A172 (cell line): ENCODE measurements at places on chromosomes 1 and 21.

DNA sequence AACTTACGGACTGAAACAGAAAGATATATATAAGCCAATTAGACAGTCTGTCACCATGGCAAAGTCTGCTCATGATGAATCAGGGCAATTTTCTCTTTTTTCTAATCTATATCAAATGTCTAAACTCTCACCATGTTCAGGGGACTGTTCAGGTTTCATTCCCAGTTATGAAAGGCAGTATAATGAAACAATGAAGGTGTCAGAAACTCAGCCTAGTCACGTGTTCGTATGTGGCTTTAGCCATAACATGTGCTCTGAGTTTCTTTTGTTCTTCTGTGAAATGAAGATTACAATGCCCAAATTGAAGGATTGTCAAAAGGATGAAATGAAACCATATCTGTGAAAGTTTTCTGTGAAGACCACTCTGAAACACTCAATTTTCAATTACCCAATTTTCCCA lies 392.9 kb downstream of the DSCAM start:
- no peak for DNase-seq

- no peak for DNase-seq
Observed at GRCh38 chr1:203516184-203516583, 22.2 kb downstream of the OPTC start.

DNA sequence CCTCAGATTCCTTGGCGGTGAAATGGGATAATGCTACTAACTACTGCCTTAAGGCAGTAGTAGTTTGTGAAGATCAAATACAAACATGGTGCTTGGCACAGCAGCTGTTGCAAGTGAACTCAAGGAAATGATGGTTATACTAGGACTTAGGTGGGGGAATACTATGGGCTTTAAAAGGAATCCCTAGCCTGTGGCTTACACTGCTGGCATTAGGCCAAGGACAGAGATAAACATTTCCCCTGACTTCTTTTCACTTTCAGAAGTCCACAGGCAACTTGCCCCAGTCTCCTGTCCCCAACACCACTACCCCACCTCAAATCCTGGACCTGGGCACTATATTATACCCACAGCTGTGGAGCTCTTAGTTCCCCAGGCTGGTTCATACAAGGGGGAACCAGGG lies 13.1 kb upstream of the VAMP4 start:
- no peak for DNase-seq

- no peak for DNase-seq
Observed at GRCh38 chr1:117036018-117036461, 24.1 kb upstream of the TTF2 start.

- no peak for DNase-seq
Observed at GRCh38 chr1:162918151-162918754, 57.3 kb upstream of the CCDC190 start.

DNA sequence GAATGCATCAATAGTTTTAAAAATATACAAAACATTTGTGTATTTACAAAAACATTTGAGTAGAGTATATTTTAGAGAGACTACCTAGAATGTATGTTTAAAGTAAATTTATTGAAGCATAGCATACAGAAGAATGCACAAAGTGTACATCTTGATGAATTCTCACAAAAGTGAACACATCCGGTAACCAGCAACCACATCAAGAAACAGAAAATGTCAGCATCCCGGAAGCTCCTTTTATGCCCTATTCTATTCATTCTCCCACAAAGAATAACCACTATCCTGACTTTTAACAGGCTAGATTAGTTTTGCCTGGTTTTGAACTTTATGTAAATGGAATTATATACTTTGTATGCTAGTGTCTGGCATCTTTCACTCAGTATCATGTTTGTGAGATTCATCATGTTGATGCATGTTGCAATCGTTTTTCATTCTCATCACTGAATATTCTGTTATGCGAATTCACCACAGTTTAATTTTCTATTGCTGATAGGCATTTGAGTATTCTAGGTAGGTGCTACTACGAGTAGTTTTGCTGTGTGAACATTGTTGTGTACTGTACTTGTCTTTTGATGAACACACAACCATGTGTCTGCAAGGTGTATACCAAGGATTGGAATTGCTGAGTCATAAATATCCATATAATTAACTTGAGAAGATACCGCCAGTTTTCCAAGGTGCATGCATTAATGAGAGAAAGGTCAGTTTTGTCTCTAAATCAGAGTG lies 75.4 kb downstream of the CACHD1 start:
- DNase-seq, result no peak

- no peak for DNase-seq
Observed at GRCh38 chr1:28885977-28886730, 28.2 kb upstream of the EPB41 start.

- no peak for DNase-seq
Observed at GRCh38 chr1:91501523-91501851, 836 bp downstream of the CDC7 start.

- DNase-seq, result no peak
Observed at GRCh38 chr1:184287001-184287400, 99.8 kb upstream of the C1orf21 start.

DNA sequence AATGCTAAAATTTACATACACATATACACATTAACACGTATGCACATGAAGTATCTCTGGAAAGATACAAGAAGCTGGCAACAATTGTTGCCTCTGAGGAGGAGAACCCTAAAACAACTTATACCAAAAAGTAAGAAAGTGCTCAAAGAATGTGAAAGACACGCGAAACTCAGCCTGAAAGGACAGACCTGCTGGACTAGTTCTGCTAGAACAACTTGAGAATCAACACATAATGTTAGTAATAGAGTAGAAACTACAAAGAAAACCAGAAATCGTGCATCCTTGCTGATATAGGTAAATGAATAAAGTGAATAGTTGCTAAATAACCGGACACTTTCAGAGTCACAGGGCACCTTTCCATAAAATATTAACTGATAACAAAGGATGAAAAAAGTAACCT lies 242.5 kb downstream of the RERE start:
- no peak for DNase-seq

DNA sequence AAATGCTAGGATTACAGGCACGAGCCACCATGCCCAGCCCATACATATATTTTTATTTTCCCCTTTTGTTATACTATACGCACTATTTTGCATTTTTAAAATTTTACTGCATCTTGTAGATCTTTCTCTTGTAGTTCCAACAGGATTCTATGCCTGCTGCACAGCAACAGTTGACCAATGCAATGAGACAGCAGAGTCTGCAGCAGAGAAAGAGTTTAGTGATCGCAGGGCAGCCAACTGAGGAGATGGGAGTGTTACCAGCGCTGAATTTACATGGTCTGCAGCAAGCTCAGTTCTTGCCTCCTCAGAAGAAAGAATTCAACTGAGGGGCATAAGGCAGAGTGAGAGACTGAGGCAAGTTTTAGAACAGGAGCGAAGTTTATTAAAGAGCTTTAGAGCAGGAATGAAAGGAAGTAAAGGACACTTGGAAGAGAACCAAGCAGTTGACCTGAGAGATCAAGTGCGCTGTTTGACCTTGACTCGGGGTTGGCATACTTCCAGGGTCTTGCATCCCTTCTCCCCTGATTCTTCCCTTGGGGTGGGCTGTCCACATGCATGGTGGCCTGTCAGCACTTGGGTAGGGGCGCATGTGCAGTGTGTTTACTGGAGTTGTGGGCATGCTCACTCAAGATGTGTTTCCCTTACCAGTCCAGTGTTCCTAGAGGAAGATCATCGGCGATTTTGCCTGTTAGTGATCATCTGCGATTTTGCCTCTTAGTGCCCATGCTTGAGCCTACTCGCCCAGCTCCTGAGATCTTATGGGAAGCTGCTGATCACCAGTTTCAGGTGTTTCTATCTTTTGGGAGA lies 4.1 kb upstream of the MTOR start:
- no peak for DNase-seq

DNA sequence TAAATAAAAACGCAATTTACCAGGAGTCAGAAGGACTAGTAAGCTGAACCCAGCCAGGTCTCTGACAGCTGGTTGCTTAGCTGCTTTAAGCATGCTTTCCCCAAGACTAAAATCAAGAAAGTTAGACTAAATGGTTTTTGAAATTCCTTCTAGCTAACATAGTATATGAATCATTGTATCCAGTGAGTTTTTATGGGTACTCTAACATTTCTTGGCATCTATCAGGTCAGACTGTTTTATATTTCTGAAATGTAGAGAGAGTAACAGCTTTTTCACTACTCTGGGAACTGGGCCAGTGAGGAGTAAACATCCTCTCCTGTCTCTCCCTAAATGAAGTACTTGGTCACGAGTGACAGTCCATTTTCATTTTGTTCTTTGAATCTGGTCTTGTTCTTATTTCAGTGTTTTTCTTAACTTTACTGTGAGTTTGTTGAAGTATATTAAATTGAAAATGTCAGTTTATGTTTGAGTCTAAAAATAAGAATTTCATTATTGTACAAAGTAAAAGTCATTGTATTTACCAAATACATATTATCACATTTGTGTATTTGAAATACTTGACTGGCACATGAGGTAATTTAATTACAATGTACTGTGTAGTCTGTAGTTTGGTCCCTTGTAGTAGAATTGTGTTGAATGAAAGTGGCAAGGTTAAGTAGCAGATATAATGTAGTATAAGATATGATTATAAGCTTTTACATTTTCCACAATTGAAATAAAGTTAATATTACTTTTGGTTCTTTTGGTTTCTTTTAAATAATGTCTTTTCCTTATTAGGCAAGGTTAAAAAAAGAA lies 47.6 kb downstream of the PKN2 start:
- peak; percentile 78 for DNase-seq

GRCh38 chr1:66226985-66227384 lies 307.0 kb upstream of the SGIP1 start:
- DNase-seq, result no peak

GRCh38 chr1:15938628-15939161 lies 37.2 kb downstream of the ZBTB17 start:
- DNase-seq, result no peak

DNA sequence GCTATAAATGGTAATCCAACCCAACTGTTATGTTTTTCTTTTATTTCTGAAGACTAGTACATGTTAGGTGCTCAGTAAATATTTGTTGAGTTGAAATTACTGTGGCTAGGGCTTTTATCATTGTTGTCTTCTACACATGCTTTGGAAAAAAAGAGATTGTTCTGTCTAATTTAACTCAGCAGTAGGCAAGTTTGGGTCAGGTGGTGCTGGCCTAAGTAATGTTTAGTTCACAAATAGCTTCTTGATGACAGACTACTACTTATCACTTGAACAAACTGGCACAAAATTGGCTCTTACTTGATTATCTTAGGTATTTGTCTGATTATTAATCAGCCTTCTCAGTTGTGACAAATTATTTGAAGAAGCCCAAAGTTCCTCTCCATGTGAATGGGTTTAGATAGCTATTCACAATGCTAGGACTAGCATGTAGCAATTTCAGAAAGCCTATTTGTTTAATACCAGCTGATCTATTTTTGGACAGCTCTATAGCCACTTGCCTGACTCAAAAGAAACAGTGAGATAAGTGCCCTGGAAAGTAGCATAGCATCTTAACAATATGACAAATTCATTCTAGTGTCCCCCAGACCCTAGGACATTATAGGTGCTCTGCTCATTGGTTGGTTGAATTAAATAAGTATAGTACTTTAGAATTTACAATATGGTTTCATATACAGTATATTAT lies 32.6 kb downstream of the TMEM200B start:
- DNase-seq, result no peak

DNA sequence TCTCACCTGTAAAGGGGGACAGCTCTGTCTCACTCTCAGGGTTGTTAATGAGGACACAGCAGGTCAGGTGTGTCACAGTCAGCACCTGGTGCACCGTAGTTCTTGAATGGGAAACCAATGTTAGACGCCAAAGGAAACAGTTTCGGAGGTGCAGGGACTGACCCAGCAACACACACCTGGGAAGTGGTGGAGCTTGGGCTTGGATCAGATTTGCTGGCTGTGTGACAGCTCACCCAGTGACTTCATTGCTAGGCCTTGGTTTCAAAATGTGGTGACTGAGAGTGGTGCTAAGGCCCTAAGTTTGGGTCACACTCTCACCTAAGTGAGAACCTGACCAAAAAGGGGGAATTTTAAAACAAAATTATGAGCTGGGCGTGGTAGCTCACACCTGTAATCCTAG lies 34.9 kb downstream of the ALPL start:
- DNase-seq, result no peak

DNA sequence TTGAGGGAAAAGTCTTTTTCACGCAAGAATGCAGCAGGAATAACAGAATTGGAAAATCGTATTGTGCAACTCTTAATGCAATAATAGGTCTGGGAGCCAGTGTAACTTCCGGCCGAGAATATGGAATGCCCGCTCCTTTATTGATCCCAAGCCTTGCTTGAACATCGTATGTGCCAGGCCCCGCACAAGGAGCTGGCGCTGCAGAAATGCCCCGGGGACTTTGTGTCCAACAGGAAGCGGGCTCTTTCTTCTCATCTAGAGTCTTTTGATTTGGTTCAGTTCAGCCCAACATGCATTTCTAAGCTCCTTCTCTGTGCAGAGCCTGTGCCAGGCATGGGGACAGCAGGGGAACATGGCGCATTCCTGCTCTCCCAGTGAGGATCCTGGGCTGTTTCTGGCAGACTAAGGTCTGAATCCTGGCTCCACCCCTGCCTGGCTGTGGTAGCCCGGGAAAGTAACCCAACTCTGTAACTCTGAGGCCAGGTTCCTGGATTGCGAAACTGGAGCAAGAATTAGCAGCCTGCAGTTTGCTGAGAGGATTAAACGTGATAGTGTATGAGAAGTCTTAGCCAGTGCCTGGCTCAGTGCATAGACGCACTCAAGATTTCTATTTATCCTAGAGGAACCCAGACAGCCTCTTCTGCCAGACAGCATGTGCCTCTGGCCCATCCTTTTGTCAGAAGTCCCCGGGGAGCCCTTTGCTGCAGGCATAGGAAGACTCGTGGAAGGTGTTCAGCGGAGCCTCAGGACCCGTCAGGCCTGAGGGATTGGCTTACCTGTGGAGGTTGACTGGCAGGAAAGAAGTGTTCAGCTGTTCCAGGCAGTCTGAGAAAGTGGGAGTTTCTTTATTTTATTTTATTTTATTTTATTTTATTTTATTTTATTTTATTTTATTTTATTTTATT lies 987 bp upstream of the CDCP2 start:
- peak; percentile 38 for DNase-seq

DNA sequence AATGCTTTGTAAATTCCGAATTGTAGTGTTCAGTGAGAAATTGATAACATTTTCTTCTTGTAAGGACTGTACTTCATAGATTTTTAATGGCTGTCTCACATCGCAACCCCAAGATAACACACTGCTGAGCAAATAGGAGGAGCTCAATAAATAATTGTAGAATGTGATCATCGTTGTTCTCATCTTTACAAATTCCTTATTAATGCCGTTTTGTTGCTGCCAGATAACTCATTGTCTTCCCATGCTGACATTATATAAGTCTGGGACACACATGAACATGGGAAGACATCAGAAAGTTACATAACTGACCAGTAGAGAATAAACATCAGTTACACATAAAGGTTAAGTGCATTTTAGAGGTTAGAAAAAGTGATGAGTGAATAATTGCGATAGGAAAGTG lies 46.4 kb upstream of the TSPAN2 start:
- no peak for DNase-seq

GRCh38 chr1:155424091-155424490 lies 103.4 kb downstream of the RUSC1 start:
- DNase-seq, result no peak
